NCI-H1092 treated with DMSO at 0.1 percent for 48 hours (cell line): ENCODE measurements at places on chromosomes 1 and 21.

DNA sequence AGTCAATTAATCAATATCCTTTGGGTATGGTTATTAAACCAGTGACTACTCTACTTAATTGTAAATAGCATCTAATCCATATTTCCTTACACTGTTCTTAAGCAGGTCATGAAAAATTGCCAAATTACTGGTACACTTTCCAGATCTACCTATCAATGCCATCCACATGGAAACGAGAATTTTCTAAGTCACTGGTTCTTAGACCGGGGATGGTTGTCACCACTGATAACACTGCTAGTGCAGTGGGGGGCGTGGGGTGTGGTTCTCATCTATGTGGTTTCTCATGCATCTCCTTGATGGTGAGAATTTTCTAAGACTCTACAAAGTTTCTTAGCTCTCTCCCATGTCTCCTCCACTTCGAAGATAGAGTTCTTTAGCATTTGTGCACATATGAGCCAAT, 63.7 kb upstream of the COG2 start:
- DNase-seq: no peak

DNA sequence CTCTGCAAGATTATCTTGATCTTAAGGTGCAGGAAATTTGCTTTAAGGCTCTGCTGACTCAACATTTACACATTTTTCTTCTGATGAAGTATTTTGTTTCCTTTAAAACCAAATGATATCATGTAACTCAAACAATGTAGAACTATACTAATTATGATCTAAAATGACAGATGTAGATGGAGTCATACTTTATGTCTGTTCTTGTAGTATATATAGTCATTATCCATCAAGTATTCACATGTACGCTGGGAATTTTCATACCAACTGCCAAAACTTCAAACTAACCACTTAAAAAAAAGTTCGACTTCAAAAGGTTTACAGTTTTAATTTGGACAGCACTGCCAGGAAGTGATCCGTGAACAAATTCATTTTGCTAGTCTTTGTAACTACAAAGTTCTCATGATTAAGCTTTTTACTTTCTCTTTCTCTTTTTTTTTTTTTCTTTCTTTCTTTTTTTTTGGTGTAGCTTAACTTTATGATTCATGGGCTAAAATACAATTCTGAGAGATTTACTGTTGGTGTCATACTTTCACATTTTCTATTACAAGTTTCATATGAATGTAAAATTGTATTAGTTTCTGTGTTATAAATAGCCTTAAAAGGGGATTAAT, 509.0 kb upstream of the CXADR start:
- no peak for DNase-seq

GRCh38 chr1:230540421-230541155, 101.7 kb upstream of the COG2 start:
- no peak for DNase-seq

GRCh38 chr1:214476229-214476985, 75.0 kb downstream of the PTPN14 start:
- no peak for DNase-seq

DNA sequence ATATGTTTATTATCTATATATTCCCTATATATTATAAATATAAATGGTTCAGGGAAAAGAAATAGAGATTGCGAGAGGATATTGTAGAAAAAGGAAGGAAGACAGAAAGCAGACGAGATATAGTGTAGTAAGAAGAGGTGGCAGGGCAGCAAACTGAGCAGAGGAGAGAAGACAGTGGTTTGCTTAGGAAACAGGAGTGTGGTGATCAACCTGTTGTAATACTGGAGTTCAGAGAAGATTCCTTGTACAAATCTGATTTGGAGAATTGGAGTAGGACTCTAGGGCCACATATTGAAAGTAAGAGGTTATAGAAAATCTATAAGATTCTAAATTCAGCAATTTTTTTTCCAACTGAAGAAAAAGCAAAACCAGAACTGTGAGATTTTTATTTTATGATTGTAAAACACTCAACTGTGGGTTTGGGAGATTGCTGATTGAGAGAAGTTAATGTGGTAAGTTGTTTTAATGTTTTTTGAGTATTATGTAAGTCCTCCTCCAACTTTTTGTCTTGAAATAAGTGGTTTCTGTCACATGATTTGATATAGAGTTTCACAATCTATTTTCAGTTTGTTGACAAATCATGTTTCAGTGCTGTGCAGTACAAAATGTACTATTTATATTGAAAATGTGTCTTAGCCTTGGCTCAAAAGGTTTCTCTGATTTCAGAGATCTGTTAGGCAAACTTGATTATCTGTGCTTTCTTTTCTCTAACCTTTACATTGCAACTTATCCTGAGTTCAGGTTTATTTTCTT, 9.6 kb upstream of the AMY2B start:
- no peak for DNase-seq

GRCh38 chr1:86706018-86706635, 1.8 kb downstream of the SH3GLB1 start:
- no peak for DNase-seq

GRCh38 chr1:17886838-17887441, 131.8 kb downstream of the ACTL8 start:
- no peak for DNase-seq

DNA sequence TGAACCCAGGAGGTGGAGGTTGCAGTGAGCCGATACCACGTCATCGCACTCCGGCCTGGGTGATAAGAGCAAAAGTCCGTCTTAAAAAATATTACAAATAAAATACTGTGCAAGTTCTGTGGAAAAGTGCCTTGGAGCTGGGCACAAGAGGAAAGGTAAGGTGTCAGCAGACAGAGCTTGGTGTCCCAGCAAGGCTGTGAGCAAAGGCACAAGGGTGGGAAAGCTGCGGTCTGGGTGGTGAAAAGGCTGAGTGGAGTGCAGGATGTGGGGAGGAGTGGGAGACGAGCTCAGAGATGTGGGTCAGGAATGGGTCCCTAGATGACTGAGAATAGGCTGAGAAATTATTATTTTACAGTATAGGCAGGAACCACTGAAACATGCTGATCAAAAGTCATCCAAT, 150.6 kb downstream of the RHOU start:
- DNase-seq: no peak

GRCh38 chr21:34748862-34749261, 80.1 kb downstream of the CLIC6 start:
- no peak for DNase-seq

DNA sequence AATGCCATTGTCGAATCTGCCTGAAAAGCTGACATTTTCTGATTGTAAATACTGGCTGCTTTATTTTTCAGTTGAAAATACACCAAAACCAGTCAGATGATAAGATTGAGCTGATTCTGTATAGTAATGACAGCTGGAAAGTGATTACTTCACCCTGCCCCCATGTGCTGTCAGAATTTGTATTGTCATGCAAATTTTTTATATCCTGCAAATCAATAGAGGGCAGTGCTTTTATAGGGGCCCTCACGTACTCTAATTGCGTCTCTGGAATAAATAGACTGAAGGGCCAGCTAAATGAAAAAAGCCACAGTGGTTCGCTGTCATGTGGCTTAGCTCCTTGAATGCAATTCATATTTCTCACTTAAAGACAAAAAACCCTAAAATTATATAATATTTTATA, 208.6 kb downstream of the LHX8 start:
- peak; percentile 73 for DNase-seq

DNA sequence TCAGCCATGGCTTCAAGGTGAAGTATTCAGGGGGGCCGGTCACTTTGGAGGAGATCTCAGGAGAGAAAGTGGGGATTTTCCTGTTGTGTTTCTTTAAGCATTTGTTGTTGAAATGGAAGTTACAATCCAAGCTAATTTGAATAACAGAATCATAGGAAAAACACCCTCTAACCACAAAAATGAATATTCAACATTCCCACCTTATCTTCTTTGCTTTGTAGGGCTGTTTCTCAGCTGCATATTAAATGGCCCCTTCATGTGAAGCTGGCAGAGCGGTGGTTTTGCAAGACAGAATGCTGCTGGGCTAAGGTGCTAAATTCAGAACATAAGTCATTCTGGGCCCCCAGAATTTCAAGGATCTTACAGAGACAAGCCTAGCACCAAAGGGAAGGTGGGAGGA, 279.0 kb downstream of the RRAGC start:
- no peak for DNase-seq

- DNase-seq: no peak
Measured at GRCh38 chr1:48019714-48020315, 22.6 kb upstream of the TRABD2B start.

- no peak for DNase-seq
Measured at GRCh38 chr21:16037421-16037955, 307.7 kb downstream of the USP25 start.

DNA sequence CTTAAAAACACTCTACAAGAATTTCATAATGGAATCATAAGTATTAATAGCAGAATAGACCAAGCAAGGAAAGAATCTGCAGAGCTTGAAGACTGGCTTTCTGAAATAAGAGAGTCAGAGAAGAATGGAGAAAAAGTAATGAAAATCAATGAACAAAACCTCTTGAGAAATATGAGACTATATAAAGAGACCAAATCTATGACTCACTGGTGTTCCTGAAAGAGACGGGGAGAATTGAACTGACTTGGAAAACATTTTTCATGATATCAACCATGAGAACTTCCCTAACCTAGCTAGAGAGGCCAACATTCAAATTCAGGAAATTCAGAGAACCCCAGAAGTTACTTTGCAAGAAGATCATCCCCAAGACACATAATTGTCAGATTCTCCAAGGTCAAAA, 85.6 kb downstream of the GDAP2 start:
- DNase-seq: no peak

DNA sequence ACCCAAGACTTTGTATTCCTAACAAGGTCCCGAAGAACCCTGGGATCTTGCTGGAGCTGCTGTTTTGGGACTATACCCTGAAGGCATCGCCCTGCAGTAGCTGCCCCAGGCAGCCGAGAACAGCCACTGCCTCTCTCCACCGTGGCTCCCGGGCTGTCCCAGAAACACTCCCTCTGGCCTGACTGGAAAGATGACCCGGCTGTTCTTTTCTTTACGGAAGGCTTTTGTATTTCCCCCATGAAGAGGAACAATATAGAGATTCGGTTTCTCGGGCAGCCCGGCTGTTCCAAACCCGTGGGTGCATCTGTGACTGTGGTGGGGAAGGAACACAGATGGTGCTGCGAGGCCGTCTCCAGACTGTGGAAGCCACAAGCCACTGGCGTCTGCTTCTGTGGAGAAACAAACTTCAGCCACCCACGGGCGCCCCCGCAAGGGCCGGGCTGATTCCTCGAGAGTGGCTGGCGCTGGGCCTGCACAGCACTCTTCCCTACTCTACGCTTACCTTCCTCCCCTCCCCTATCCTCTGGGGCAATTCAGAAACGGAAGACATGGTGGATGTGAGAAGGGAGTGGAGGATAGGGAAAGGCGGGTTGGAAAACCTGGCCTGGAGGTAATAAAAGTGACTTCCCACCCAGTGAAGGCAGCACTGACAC, 33.7 kb upstream of the VASH2 start:
- DNase-seq: peak; percentile 30

DNA sequence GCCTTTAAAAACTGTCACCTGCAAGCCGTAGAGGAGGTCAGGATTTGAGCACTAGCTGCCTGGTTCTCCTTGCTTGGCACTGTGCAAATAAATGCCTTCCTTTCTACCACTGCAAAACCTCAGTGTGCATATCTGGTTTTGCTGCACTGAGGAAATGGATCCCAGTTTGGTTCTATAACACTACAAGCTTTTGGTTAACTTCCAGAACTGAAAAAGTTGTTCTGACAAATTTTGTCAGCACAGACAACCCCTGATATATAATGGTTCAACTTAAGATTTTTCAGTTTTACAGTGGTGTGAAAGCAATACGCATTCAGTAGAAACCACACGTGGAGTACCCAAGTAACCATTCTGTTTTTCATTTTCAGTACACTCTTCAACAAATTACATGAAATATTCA, 29.8 kb upstream of the GALNT2 start:
- no peak for DNase-seq

DNA sequence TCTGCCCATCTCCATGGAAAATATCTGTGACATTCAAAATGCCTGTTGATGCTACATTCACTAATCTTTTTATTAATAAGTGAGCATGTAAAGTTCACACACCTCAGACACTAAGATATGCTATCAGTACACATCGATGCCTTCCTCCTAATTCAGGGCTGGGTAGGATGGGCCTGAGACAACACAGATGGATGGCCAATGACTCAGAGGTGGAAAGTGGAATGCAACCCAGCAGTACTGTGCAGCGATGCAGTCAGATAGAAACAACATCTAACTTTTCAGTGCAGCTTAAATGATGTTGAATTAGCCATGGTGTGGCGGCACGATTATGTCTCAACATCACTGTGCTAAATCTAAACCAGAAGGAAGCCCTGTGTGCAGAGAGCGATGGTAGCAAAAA, 161.6 kb upstream of the KCNJ15 start:
- DNase-seq: no peak

GRCh38 chr1:203504400-203505250, 10.7 kb downstream of the OPTC start:
- peak; percentile 89 for DNase-seq

GRCh38 chr1:13930151-13930550, 230.2 kb downstream of the PRDM2 start:
- peak; percentile 3 for DNase-seq

DNA sequence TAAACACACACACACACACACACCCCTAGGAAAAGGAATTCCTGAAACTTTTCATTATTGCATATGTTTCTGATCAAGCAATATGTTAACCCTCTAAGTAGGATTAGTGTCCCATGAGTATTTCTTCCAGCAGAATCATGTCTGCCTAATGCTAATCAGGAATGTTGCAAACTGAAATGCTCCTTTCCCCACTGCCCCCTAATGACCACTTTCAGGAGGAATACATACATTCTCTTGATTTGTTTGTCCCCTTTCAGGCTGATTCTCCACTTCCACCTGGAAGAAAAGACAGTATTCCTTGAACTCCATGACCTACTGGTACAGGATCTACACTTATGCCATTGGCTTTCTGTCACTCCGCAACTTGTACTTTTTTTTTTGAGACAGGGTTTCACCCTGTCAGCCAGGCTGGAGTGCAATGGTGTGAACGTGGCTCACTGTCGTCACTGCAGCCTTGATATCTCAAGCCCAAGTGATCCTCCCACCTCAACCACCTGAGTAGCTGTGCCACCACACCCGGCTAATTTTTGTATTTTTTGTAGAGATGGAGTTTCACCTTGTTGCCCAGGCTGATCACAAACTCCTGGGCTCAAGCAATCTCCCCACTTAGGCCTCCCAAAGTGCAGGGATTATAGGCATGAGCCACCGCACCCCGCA, 56.7 kb downstream of the LRIG2 start:
- DNase-seq: no peak

GRCh38 chr1:166182281-166182680, 15.5 kb upstream of the FAM78B start:
- DNase-seq: no peak

- DNase-seq: peak; percentile 5
Measured at GRCh38 chr1:19096036-19096833, 113.8 kb downstream of the UBR4 start.
